MM.1S (cell line): ENCODE measurements at places on chromosomes 12 and 14.

DNA sequence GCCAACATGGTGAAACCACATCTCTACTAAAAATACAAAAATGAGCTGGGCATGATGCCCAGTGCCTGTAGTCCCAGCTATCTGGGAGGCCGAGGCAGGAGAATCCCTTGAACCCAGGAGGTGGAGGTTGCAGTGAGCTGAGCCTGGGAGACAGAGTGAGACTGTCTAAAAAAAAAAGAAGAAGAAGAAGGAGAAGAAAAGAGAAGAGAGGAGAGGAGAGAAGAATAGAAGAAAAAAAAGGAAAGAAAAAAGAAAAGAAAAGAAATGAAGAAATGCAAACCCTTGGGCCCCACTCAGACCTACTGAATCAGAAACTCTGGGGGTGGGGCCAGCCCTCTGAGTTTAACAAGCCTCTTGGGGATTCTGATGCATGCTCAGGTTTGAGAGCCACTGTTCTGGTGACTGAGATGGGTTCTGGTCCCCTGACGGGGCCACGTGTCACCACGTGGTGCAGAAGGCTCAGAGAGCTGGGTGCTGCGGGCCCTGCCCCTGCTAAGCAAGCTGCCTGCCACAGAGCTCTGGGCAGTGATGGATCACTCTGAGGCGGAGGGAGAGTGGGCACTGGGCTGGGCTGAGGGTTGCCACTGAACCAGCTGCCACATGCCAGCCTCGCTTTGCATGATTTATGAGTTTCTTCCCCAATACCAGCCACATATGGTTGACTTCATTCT, 37.5 kb downstream of the ERH start:
- H3K4me1 ChIP-seq: no peaks in the 10 kb centered on the region
- no peak overlapping the region for H3K27ac ChIP-seq
- H3K27me3 ChIP-seq: no peaks in the 10 kb centered on the region
- no peak for DNase-seq
- H3K4me3 ChIP-seq: no peak overlapping the region

DNA sequence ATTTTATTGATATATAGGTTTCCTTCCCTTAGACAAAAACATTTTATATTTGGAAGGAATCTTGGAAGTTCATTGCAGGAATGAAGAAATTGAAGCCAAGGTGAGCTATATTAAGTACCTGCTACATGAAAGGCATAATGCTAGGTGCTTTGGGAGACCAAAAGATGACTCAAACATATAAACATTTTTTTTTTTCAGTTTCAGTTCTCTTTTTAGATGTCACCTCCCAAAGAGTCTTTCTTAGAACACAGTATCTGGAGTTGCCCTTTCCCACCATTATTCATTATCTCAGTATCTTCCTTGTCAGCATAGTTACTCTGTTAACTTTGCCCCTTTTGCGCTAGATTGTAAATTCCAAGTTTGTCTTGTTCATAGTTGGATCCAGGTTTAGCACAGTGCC, 1.1 kb downstream of the LIN52 start:
- H3K27me3 ChIP-seq: no peaks in the 10 kb centered on the region
- DNase-seq: peak; percentile 60
- H3K27ac ChIP-seq: peak overlapping the region; percentile 87

DNA sequence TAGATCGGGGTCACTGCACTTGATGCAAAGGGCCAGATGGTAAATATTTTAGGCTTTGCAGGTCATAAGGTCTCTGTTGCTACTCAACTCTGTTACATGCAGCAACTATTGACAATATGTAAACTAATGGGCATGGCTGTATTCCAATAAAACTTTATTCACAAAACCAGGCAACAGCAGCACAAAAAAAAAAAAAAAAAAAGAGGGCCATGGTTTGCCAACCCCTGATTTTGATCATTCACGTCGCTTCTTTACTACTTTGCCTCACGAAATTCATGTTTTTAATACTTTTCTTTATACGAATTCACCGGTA, 152.9 kb downstream of the RBM19 start:
- no peak for DNase-seq
- no peaks in the 10 kb centered on the region for H3K36me3 ChIP-seq
- H3K4me3 ChIP-seq: no peak overlapping the region
- H3K4me1 ChIP-seq: no peaks in the 10 kb centered on the region
- H3K27me3 ChIP-seq: no peaks in the 10 kb centered on the region
- no peak overlapping the region for H3K27ac ChIP-seq

DNA sequence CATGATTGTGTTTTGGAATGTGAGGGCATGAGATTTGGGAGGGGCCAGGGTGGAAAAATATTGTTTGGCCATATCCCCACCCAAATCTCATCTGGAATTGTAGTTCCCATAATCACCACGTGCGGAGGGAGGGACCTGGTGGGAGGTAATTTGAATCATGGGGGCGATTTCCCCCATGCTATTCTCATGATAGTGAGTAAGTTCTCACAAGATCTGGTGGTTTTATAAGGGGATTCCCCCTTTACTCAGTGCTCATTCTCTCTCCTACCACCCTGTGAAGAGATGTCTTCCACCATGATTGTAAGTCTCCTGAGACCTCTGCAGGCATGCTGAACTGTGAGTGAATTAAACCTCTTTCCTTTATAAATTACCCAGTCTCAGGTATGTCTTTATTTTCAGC, 15.7 kb downstream of the OR10P1 start:
- H3K27me3 ChIP-seq: no peaks in the 10 kb centered on the region
- H3K27ac ChIP-seq: no peak overlapping the region
- H3K4me3 ChIP-seq: no peak overlapping the region
- no peak for DNase-seq
- H3K4me1 ChIP-seq: no peaks in the 10 kb centered on the region

- no peaks in the 10 kb centered on the region for H3K27me3 ChIP-seq
- no peak for DNase-seq
- no peaks in the 10 kb centered on the region for H3K4me1 ChIP-seq
- no peaks in the 10 kb centered on the region for H3K36me3 ChIP-seq
- no peak overlapping the region for H3K27ac ChIP-seq
Observed at GRCh38 chr12:32021346-32021773, 62.1 kb downstream of the RESF1 start.

DNA sequence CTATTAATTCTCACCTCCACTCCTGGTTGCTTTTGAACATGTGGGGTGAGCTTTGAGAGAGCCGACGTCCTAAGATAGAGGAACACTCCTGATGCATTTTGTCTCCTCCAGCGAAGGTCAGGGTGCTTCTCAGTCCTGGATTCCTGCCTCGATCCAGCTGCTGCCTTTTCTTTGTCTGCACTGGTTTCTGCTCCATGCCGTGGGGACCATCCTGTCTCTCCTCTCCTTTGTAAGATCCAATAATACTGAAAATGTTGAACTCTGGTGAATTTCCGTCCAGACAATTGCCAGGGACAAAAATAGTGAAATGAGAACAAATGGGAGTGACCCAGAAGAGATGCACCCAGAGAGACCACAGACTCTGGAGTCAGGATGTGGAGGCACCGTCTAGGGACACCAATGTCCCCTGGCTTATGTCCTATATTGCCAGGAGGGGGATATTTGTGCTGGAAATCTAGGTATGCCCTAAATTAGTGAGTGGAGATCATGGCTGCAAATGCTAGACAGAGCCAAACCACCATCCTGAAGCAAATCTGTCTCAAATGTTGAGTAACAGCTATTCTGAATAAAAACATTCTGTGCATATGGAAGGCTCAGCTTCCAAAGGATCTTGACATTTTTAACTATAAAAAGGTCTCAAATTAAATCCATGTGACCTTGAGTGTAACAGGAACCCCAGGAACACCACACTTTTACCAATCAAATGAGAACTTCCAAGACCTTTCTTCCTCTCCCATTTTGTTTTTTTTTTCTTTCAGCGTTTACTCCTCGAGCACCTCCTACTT, 170.9 kb downstream of the PPM1H start:
- H3K36me3 ChIP-seq: no peaks in the 10 kb centered on the region
- no peaks in the 10 kb centered on the region for H3K4me1 ChIP-seq
- H3K27me3 ChIP-seq: no peaks in the 10 kb centered on the region
- no peak for DNase-seq
- H3K4me3 ChIP-seq: no peak overlapping the region

GRCh38 chr12:91276509-91276908, 93.9 kb upstream of the DCN start:
- no peaks in the 10 kb centered on the region for H3K27me3 ChIP-seq
- no peaks in the 10 kb centered on the region for H3K36me3 ChIP-seq
- DNase-seq: no peak
- H3K4me1 ChIP-seq: no peaks in the 10 kb centered on the region
- no peak overlapping the region for H3K27ac ChIP-seq
- H3K4me3 ChIP-seq: no peak overlapping the region

GRCh38 chr12:104698871-104699270, 242.1 kb downstream of the CHST11 start:
- no peaks in the 10 kb centered on the region for H3K36me3 ChIP-seq
- no peak overlapping the region for H3K27ac ChIP-seq

DNA sequence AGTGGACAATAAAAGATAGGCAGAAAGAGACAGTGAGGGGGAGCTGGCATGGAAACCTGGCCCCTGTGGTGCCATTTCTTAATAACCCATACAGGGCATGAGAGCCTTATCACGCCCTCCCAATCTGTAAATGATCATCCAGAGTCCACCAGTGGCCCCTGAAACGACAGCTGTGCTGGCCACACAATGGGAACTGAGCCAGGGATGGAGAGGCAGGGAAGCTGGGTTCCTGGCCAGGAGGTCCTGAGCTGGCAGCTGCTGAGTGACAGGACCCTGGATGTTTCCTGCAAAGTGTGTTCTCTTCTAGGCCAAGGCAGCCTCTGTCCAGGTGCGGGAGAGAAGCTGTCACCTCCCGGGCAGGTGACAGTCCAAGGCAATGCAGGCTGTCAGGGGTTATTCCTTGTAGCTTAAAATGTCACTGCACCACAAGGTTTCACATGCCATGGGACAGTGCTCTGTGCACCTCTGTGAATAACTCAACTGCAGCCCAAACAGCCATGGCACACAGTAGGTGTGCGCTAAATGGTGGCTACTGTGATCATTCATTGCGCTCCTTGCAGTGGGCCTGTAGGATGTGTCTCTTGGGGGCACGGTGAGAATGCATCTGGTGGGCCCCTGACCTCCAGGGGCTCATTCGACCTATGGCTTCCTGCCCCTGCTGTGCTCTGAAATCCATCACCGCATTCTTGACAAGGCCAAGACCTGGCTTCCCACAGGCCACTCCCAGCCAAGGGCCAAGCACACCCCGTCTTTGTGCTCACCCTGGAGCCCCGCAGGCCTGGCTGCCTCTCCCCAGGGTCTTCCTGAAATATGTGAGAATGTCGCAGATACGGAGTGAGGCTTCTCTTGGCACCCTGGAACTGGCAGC, 46.3 kb upstream of the BCL11B start:
- DNase-seq: no peak
- H3K27me3 ChIP-seq: no peaks in the 10 kb centered on the region
- no peak overlapping the region for H3K4me3 ChIP-seq
- H3K27ac ChIP-seq: no peak overlapping the region
- H3K36me3 ChIP-seq: no peaks in the 10 kb centered on the region

GRCh38 chr14:37213016-37213415, 15.3 kb downstream of the MIPOL1 start:
- H3K4me3 ChIP-seq: no peak overlapping the region
- H3K27me3 ChIP-seq: no peaks in the 10 kb centered on the region
- no peaks in the 10 kb centered on the region for H3K36me3 ChIP-seq

GRCh38 chr12:67388331-67389138, 119.4 kb downstream of the CAND1 start:
- no peak for DNase-seq
- H3K27ac ChIP-seq: no peak overlapping the region
- no peak overlapping the region for H3K4me3 ChIP-seq
- H3K36me3 ChIP-seq: no peaks in the 10 kb centered on the region
- H3K27me3 ChIP-seq: no peaks in the 10 kb centered on the region

DNA sequence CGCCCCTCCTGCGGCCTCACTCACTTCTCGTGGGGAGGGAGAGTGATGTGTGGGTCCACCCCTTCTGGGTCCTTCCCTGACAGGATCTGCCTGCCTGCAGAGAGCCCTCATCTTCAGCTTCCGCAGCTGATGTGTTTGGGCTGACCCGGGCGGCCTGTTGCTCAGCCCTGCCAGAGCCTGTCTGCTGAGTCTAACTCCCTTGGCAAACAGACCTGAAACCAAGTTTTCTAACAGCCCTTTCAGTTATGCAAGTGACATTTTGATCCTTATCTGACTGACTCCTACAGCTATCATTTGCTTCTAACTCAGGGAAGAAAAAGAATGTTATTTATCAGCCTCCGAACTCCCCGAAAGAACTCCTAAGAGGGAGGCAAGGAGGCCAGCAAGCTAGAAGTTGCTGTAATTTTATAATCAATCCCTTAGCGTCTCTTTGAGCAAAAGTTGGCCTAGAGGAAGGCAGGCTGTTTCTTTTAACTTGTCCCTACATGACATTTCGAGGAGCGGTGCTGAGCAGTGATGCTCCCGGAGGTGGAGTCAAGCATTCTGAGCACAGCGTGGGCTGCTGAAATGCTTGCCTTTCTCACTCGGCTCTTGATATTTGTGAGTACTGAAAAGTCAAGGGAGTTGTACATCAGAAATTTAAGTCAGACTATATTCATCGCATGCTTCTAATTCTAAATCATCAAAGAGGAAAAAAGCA, 31.5 kb upstream of the CACNA2D4 start:
- no peak for DNase-seq
- H3K36me3 ChIP-seq: no peaks in the 10 kb centered on the region
- no peaks in the 10 kb centered on the region for H3K27me3 ChIP-seq
- no peak overlapping the region for H3K4me3 ChIP-seq
- no peak overlapping the region for H3K27ac ChIP-seq

- DNase-seq: no peak
- no peaks in the 10 kb centered on the region for H3K27me3 ChIP-seq
- H3K36me3 ChIP-seq: no peaks in the 10 kb centered on the region
- peak overlapping the region; percentile 63 for H3K4me3 ChIP-seq
Observed at GRCh38 chr14:70416338-70416724, 559 bp downstream of the SYNJ2BP start.
